ENCODE measurements at places on chromosomes 16 and 17. TPM values are rescaled to one million over a fixed set of nuclear protein-coding genes. Genes with fewer than 3 reads are reported as not detected.

The VAT1 gene
- total RNA-seq, result 112 TPM

The CCL16 gene
- not detected for total RNA-seq

The MSLN gene
- total RNA-seq, result 0.10 TPM

The ATP6V0D1 gene
- 141 TPM for total RNA-seq

DNA sequence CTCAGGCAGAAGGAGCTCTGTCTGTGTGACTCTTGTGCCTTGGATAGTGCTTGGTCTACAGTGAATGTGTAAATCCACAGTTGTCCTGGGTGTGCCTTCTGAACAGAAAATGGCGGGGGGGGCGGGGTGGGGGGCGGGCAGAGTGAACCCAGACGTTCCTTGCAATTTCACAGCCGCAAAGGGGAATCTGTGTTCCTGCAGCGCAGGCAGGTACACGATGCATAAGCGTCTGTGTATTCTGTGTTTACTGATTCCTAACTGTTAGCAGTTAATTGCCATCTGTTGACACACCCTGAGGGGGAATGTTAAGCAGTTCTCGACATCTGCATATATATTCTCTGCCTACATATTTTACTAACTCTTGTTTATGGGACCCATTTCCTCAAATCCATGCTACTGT lies 123.5 kb upstream of the ZFHX3 start:
- DNase-seq, result peak; percentile 22

- no peak for DNase-seq
Observed at GRCh38 chr16:1089439-1089821, 6.6 kb downstream of the C1QTNF8 start.

GRCh38 chr17:37110746-37111145 lies 162.0 kb downstream of the AATF start:
- DNase-seq, result no peak

- no peak for DNase-seq
Observed at GRCh38 chr16:15517743-15518377, 83.5 kb downstream of the BMERB1 start.

DNA sequence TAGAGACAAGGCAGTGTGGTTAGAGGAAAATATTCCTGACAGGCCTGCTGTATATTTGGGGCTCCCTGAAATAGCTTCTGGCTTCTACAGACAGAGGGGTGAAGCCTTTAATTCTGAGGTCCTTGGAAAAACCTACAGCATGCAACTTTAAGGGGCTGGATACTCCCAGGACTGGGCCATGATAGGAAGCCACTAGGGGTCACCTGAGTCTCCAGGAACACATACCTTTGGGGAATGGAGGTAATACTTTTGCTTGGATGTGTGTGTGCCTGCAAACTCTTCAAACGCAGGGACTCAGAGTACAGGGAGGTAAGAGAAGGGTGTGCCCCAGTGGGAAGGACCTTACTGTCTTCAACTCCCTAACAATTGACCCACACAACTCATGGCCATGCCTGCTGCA lies 4.1 kb downstream of the ASIC2 start:
- DNase-seq, result no peak

Data from RPMI7951 (cell line).